Stimulated activated CD8-positive, alpha-beta memory T cell treated with anti-CD3 and anti-CD28 coated beads, Interleukin-12 subunit alpha, Interleukin-12 subunit beta, amount 100 ng/mL, for 1 hour (primary cell): ENCODE measurements at places on chromosomes 1 and 21.

- DNase-seq, result no peak
These were observed 324.6 kb downstream of the SPATA17 start for GRCh38 chr1:217955723-217956122.

DNA sequence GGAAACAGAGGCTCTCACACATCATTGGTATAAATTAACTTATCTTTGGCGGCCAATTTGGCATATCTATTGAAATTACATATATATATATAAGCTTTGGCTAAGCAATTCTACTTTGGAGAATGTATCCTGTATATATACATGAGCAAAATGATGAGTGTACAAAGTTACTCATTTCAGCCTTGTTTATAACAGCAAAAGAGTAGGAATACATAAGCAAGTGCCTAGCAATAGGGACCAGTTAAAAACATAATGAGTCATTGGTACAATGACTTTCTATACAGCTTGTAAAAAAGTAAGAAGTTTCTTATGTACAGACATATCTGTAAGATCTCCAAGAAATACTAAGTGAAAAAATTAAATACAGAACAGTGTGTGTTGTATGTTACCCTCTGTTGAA is 190.8 kb downstream of the LTN1 start:
- DNase-seq, result no peak

DNA sequence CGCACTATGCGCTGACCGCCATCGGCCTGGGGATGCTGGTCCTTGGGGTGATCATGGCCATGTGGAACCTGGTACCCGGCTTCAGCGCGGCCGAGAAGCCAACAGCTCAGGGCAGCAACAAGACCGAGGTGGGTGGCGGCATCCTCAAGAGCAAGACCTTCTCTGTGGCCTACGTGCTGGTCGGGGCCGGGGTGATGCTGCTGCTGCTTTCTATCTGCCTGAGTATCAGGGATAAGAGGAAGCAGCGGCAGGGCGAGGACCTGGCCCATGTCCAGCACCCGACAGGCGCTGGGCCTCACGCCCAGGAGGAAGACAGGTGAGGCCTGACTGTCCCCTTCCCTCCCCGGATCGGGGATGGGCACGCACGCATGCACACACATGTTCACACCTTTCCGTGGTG is 31.9 kb upstream of the FHAD1 start:
- DNase-seq, result no peak

- DNase-seq, result no peak
These were observed 158.1 kb upstream of the POU3F1 start for GRCh38 chr1:38204698-38205097.

DNA sequence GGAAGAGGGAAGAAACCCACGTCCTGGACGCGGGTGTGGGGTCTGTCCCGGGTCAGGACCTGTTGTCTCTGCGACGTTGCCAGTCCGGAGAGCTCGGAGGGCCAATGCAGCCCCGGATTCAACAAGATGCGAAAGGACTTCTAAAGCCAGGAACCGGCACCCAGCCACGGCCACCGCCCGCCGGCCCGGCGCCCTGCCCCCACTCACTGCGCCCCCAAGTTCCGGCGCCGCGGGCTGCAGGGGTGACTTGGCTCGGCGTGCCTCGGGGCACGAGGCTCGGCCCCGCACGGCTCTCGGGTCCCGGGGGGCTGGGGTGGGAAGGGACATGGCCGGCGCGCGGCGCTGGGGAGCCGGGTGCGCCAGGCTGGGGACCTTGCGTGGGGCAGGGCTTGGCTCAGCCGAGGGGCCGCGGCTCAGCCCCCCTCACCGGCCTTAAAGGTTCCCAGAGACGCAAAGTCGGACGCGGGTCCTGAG is 51.8 kb upstream of the H6PD start:
- no peak for DNase-seq

GRCh38 chr1:156467385-156467784 is 33.2 kb downstream of the MEF2D start:
- DNase-seq, result no peak

GRCh38 chr1:160722726-160723125 is 11.1 kb upstream of the CD48 start:
- no peak for DNase-seq

DNA sequence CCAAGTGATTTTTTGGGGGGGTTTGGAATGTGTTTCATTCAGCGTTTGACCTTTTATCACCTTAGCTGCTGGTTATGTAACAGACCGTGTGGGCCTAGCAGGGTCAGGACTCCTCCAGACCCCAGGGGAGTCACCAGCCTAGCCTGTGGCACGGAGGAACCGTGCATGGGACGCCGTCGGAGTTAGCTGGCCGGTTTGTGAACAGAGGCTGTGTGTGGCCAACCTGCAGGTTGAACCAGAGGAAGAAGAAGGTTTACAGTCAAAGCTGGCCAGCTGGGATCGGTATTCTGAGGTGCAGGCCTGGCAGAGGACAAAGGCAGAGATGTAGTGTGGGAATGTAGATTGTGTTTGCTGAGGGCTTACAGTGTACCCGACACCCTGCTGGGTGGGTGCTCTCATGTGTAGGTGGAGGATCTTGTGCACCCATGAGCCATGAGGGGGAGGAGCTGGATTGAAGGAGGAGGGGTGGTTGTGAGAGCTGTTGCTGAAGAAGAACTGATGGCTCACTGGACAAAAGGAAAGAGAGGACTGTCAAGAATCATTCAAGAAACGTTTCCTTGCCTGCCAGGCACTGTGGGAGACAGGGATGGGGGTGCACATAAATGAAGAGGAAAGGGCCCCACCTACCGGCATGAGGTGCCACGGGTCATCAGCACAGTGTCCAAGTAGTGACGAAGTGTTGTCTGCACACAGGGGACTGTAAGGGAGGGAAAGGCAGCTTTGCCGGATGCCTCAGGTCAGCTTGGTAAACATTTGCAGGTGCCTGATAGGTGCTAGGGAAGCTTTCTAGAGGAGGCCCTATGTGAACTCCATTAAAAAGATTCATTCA is 40.0 kb upstream of the PWP2 start:
- DNase-seq, result no peak

GRCh38 chr1:106439475-106439874 is 617.0 kb upstream of the PRMT6 start:
- DNase-seq, result no peak

- DNase-seq, result no peak
These were observed 8.9 kb upstream of the INAVA start for GRCh38 chr1:200885623-200886402.

GRCh38 chr1:64059556-64059955 is 143.9 kb upstream of the UBE2U start:
- DNase-seq, result no peak

DNA sequence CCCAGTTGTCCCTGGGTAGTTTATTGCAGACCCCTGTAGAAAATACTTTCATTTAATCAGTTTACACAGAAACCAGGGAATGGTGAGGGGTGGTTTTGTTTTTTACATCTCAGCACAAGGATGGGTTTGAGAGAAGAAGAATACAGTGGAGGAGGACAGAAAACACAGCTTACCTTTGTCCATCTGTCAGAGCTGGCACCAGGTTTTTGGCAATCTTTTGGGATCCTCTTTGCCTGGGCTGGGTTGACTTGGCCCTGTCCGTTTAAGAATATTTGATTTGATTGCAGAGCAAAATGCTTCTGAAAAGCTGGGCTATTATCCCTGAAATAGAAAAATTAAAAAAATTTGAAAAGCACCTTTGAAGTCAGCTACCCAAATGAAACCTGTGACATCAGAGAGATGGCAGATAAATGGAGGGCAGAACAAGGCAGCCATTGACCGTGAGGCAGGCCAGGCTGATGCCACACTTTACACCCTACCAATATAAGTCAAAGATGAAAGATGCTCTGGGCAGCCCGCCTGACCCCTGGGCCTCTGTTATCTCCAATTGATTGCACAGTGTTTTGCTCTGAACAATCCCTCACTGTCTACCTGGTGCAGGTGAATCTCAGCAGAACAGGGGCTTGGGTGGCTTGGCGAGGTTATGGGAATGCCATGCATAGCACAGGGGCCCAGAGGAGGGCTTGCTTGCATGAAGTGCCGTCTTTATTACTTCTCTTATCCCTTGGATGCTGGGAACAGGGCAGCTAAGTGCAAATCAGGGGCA is 218.8 kb downstream of the LMX1A start:
- no peak for DNase-seq

GRCh38 chr21:40809673-40810197 is 37.2 kb downstream of the DSCAM start:
- DNase-seq, result no peak

DNA sequence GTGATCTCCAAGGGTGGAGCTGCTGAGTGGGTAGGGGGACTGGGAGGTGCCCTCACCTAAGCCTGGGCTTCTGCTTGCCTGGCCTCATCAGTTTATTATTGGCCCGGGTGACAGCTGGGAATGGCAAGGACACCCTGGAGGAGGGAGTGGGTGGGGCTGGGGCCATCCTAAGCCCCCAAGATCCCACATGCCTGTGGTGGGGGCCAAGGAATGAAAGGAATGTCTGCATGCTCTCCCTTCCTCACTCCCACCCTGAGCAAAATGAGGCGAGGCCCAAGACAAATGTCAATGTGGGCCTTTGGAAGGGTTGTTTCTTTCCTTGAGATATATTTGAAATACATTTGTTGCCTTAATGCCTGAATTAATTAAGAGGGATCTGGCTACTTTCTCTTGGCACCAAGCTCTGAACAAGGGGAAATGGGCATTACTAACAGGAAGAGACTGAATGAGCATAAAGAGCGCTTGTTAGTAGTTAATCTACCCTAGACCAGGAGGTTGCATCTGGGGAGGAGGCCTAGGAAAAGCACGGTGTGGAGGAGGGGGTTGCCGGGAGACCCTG is 19.7 kb upstream of the CHI3L1 start:
- DNase-seq, result no peak
